ENCODE measurements at places on chromosomes 12 and 14.
A peak's percentile ranks its signal among the peaks of the same experiment; 100 is the strongest.

- DNase-seq = no peak
Measured at GRCh38 chr12:48794870-48795269, 6.0 kb upstream of the ADCY6 start.

GRCh38 chr12:18718462-18718861 lies 19.4 kb downstream of the PLCZ1 start:
- DNase-seq = no peak

- no peak for DNase-seq
Measured at GRCh38 chr12:12336511-12336910, 13.5 kb downstream of the MANSC1 start.

DNA sequence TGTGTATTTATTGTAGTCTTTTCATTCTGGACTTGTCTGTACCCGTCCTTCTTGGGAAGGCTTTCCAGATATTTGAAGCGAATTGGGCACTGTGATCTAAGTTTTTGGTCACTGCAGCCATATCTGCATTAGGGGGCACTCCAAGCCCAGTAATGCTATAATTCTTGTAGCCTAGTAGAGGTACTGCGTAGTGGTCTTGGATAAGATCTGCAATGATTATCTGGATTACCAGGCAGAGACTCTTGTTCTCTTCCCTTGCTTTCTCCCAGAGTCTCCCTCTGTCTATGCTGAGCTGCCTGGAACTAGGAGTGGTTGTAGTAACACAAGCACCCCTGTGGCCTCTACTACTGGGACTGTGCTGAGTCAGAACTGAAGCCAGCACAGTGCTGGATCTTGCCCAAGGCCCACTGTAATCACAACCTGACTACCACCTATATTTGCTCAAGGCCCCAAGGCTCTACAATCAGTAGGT lies 30.0 kb downstream of the SLC38A2 start:
- peak; percentile 6 for DNase-seq

GRCh38 chr12:88267630-88268029 lies 125.5 kb downstream of the TMTC3 start:
- DNase-seq = no peak

GRCh38 chr12:109488051-109488665 lies 10.7 kb downstream of the UBE3B start:
- no peak for DNase-seq

- peak; percentile 36 for DNase-seq
Measured at GRCh38 chr14:35400648-35401421, 3.7 kb downstream of the NFKBIA start.

DNA sequence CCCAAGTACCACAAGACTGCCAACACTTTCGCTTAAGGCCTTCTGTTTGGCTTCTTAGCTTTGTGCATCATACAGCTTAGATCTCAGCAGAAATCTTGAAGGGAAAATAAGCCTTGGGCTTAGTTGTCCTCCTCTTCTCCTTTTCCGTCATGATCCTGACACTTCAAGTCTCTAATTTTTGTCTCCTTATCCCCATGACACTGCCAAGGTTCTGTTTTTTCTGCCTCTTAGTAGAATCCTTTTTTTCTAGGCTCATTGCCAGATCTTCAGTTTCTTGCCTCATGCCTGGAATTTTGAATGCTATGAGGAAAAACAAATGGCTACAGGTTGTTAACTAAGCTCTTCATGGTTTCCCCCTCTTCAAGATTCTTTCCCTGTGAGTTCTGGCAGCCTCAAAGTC lies 450.4 kb downstream of the LRFN5 start:
- no peak for DNase-seq

DNA sequence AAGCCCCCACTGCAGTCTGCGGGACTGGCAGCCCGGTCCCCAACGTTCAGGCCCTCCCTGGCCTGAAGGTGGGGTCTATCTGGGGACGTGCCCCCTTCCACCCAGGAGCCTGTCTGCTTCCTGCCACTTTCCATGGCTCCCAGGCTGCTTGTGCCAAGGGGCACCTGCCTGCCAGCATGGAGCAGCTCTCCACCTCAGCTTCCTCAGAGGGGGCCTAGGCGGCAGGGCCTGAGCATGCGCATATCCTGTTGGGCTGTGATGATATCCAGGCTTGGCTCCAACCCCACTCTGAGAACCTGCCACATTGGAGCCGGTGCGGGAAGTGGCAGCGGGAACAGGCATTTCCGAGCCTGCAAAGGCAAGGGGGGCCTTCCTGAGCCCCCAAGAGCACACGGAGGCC lies 57.4 kb downstream of the FUT8 start:
- DNase-seq = no peak

DNA sequence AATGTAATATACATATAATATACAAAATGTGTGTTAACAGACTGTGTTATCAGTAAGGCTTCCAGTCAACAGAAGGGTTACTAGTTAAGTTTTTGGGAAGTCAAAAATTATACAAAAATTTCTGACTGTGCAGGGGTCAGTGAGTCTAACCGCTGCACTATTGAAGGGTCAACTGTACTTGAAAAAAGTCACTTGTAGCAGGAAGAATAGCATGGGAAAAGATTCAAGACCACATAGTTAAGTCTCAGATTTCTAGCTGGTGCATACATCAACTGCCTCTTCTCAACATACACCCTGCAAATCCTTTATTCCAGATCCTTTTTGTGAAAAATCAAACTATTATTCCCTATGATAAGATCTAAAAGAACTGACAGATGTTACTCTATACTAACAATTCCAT lies 5.9 kb downstream of the EPS8 start:
- no peak for DNase-seq

GRCh38 chr12:18797604-18798003 lies 59.7 kb downstream of the CAPZA3 start:
- no peak for DNase-seq

- no peak for DNase-seq
Measured at GRCh38 chr14:54121466-54122027, 164.9 kb upstream of the BMP4 start.

DNA sequence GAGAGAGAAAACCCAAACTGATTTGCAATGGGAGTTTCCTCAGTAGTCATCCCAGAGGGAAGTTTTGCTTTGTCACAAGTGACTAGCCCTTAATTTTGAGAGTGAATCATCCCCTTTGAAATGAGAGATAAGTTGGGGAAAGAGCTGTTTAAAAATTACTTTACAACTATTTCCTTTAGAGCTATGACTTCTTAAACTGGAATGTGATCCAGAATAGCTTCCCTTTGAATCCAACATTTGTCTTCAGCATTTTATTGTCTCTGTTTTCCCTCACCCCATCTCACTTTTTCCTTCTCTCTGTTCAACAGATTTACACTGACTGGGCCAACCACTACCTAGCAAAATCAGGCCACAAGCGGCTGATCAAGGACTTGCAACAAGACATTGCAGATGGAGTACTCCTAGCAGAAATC lies 109.3 kb downstream of the NAV3 start:
- DNase-seq = no peak

GRCh38 chr12:26275313-26276131 lies 80.1 kb downstream of the SSPN start:
- DNase-seq = no peak

DNA sequence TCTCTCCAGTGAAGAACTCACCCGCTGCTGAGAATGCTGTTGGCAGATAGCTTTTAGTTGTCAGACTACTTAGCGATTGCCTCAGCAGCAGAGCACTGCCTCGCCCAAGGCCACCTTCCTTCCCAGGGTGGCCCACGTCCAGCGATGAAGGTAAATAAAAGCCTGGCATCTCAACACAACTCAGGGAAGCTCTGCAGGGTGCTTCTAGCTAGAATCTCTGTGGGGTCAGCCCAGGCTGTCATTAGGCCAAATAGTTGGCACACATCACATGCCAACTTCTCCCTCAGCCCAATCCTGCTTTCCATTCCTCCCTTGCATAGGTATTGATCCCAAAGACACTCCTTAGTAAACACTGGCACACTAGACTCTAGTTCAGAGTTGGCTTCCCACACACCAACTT lies 368.1 kb upstream of the TMTC1 start:
- DNase-seq = no peak

- no peak for DNase-seq
Measured at GRCh38 chr12:51636986-51637385, 46.0 kb downstream of the SCN8A start.

GRCh38 chr14:64178814-64179213 lies 115.4 kb downstream of the ESR2 start:
- no peak for DNase-seq

DNA sequence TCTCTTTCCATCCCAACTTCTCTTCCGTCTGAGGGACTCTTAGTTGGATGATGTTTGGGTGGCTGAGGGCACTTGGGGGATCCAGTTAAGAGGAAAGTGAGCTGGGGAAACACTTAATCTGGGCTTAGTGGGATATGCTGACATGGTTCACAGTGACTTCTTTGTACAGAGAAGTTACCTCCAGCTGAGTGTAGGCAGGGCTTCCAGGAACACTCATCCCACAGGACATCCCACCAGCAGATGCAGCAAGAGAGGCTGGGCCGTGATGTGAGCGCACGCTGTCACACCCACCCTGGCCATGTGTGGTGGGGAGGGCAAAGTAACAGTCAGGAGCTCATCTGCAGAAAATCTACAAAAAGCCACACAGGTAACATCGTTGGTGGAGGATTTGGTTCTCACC lies 832 bp upstream of the CACNA2D4 start:
- DNase-seq = no peak

DNA sequence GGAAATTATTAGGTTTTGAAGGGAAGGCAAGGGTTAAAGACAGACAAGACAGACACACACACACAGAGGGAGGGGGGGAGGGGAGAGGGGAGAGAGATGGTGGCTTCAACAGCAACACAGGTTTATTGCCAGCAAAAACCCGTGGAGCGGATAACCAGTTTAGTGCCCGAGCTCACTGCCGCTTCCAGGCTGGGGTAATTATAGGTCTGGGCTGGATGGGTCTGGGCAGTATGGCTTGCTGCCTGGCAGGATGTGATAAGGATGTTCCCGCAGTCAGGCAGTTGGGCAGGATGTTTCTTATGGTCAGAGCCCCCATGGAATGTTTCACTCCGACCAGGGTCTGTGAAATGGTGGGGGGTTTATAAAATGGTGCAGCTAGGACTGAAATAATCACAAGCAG lies 4.4 kb upstream of the TDRD9 start:
- DNase-seq = no peak

DNA sequence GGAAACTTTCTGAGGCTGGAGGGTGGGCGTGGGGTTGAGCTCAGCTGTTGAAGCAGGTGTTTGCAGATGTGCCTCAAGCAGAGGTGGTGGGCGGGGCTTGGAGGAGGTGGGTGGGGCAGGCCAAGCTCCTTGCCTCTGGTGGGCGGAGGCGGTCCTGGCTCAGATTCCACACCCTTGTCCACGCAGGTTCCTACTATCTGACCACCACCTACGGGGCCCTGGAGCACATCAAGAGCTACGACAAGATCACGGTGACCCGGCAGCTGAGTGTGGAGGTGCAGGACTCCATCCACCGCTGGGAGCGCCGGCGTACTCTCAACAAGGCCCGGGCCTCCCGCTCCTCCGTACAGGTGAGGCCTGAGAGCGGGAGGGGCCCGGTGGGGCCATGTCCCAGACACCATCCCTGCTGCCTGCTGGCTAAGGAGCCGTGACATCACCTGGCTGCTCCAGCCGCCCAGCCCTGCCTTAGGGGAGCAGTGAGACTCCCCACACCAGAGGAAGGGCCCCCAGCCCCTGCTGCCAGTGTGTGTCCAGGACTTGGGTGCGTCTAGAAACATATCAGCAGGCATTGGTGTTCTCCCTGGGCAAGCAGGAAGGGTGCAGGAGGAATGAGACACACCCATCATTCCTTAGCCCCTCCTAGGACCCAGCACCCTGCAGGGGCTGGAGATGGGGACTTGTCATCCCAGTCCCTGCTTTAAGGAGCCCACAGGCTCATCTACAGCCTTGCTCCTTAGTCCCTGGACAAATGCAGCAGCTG lies 63.4 kb downstream of the LGMN start:
- no peak for DNase-seq

- DNase-seq = no peak
Measured at GRCh38 chr14:101022916-101023435, 119.5 kb upstream of the RTL1 start.

DNA sequence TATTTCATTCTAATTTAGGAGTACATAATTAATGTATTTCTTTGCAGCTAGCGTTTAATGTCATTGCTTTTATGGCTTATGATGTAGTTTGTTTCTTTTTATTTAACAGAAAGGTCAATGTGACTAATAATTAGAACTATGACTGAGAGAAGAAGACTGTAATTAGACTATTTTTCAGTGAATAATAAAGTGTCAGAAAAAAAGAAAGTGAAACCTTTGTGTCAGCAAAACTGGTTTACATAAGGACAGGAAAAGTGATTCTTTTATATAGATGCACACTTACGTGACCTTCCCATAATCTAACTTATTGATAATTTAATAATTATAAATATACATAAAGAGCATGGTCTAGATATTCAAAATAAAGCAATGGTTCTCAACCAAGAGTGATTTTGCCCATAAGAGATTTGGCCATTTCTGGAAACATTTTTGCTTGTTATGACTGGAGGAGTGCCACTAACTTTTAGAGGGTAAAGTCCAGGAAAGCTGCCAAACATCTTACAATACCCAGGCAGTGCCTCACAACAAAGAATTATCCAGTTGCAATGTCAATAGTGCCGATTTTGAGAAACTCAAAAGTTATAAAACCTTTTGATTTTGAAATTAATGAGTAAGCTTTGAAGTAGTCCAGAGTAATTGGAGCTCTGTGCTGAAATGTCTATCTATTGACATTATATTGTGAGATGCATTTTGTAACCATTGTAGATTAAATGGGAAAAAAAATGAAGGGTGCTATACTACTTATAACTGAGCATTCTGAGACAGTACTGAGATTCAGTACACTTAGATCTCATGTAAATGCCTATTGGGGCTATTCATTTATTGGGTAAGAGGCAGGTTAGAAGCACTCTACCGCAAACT lies 227.1 kb downstream of the C12orf50 start:
- no peak for DNase-seq

DNA sequence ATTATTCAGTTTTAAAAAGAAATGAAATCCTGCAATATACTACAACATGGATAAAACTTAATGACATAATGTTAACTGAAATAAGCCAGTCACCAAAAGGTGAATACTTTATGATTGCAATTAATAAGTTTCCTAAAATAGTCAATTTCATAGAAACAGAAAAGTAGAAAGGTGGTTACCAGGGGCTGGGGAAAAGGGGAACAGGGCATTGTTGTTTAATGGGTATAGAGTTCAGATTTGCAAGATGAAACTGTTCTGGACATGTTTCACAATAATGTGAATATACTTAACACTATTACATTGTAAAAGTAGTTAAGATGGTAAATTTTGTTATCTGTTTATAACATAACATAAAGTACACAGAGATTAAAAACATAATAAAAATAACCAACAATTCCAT lies 550.9 kb downstream of the CCER1 start:
- DNase-seq = no peak

DNA sequence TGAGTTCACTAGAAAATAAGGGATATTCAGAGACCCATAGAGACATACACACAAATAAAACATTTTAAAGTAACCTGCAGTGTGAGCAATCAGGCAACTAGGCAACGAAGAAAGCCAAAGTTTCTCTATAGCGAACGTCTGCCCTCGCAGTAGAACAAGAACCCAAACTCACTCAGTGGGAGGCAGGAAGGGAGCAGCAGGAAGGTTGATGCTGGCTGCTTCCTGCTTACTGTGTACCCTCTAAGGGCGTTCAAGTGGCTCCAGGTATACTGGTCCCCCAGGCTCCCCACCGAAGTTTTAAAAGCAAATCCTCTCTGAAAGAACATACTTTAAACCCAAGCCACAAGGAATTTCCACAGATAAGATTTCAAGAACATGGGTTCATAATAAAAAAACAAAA lies 249.3 kb downstream of the FOXN3 start:
- no peak for DNase-seq

- DNase-seq = no peak
Measured at GRCh38 chr12:19003987-19004619, 125.4 kb upstream of the PLEKHA5 start.

All from CD8-positive, alpha-beta T cell (primary cell).